ENCODE measurements at places on chromosomes 3 and 15. TPM values are rescaled to one million over a fixed set of nuclear protein-coding genes. Genes with fewer than 3 reads are reported as not detected.

Gene QTRT2
- total RNA-seq: 78.1 TPM

Gene CSPG4
- total RNA-seq: 2.0 TPM

Gene CEP70
- total RNA-seq: 31.1 TPM

Gene EPHB3
- total RNA-seq: 1.0 TPM

Gene TUSC7
- total RNA-seq: not detected

Gene GPR176
- 132 TPM for total RNA-seq

Gene CHRFAM7A
- total RNA-seq: 4.3 TPM

DNA sequence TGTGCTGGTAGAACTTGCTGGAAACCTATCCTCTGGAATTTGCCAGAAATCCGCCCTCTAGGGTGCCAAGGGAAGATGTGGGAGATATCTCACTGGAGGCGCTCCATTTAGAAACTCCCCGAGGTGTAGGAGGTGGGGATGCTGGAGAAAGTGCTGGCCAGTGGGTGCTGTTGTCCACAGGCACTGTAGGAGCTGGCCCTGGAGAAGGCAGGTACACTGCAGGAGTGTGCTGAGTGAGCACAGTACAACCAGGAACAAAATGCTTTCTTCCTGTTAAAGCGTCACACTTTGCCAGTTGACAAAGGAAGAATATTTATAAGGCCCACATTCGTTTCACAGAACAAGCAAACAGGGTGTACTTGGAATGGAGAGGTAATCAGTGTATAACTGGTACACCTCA, 119.9 kb downstream of the CACNA1D start:
- DNase-seq: no peak

- no peak for DNase-seq
Observed at GRCh38 chr3:178680037-178680436, 143.8 kb downstream of the KCNMB2 start.

GRCh38 chr15:31222773-31223341, 103.8 kb upstream of the KLF13 start:
- DNase-seq: no peak

DNA sequence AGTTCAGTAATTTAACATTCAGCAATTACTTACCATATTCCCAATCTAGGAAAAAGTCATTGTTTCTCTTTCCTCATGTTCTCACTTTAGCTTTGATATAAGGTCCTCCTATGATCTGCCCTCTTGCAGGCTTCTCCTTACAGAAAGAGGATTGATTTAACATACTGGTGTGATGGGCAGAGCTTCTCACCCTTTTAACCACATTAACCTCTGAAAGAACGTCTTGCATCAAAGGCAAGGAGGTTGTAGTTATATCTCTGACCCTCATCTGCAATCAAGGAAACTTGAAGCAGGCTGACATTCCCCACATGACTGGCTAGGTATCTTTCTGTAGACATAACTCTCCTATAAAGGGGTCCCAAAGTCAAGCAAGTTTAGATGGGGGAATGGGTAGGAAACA, 39.5 kb downstream of the BTLA start:
- DNase-seq: no peak

DNA sequence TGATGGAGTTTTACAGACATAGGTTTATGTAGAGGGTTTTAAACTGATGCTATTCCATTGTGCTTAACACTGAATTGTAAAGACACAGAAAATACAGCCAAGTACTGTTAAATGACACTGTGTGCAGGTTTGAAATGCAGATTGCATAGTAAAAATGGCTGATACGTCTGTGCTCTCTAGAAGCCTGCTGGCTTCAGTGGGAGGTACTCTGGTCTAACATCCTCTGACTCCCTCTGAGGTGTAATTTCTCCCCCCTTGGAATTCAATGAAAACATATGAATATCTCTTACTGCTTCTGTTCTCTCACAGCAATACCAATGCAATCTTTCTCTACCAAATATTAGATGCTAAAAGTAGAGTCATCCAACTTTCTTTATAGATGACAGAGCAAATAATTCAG, 176.6 kb downstream of the SLC9A9 start:
- no peak for DNase-seq

GRCh38 chr3:67090474-67090873, 92.4 kb downstream of the KBTBD8 start:
- DNase-seq: no peak

DNA sequence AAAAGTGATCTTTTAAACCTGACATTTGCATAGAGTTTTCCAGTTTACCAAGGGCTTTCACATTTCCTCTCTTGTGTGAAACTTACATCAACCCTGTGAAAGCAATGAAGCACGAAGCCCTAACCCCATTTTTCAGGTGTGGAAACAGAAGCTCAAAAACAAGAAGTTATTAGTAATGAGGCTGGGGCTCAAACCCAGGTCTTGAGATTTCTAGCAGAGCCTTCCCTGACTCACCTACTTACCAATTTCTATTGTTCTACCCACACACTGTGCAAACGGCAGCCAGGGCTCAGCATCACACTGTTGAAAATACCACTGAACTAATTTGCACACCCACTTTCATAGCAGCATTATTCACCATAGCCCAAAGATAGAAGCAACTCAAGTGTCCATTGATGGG, 117.8 kb upstream of the IGF1R start:
- no peak for DNase-seq

- DNase-seq: peak; percentile 54
Observed at GRCh38 chr15:70100474-70101341, 3.0 kb upstream of the TLE3 start.

DNA sequence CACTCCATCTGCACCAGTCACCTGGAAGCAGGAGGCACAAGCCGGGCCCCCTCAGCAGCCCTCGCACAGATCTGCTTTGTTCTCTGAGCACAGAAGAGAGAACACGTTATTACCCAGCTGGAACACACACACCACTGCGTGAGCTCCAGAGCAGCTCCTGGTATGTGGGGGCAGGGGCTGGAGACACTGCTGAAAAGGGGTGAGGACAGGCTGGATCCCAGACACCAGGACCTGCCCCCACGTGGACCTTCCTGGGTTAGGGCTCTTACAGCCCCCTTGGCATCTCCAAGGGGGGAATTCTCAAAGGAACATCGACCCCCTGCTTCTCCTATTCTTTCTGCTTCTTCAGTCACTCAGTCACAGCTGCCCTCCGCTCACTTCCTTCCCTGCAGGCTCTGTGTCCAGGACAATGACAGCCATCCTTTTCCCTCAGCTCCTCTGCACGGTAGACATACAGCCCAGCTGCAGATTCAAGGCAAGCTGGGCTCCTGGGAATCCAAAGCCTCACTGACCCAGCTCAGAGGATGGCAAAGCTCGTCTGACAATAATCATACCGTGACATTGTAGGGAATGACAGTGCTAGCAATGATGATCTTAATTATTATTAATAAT, 33.7 kb downstream of the PRR20G start:
- DNase-seq: no peak

DNA sequence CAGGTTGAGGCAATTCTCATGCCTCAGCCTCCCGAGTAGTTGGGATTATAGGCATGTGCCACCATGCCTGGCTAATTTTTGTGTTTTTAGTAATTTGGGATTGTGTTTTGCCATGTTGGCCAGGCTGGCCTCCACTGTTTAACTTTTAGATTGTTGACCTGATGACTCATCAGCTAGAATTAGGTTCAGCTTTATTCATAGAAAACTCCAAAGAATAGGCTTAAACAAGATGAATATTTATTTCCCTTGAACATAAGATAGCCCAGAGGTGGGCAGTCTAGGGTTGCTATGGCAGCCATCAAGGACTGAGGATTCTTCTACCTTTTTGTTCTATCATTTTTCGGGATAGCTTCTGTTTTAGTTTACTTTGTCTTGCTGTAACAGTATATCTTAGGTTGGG, 99.6 kb upstream of the SELENOK start:
- no peak for DNase-seq

- no peak for DNase-seq
Observed at GRCh38 chr3:46551615-46552014, 14.5 kb downstream of the LRRC2 start.

- no peak for DNase-seq
Observed at GRCh38 chr3:167773584-167773983, 38.1 kb downstream of the SERPINI1 start.

DNA sequence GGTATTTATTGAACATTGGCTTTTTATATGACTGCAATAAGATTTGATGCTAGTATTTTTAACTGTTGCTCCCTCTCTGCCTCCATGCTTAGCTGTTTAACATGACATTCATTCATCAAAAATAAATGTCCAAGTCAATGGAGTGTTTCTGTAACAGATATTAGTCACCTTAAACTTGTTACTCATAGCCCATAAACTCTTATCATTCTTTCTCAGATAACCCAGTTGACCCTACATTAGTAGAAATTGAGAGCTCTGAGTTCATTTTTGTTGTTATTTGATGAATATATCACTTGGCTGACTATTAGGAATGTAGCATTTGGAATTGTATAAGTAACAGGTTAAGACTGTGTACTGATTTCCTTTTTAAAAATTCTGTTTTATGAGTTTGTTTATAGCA, 201.1 kb downstream of the UBE2E2 start:
- DNase-seq: no peak

- DNase-seq: no peak
Observed at GRCh38 chr3:31978553-31978952, 2.5 kb downstream of the OSBPL10 start.

DNA sequence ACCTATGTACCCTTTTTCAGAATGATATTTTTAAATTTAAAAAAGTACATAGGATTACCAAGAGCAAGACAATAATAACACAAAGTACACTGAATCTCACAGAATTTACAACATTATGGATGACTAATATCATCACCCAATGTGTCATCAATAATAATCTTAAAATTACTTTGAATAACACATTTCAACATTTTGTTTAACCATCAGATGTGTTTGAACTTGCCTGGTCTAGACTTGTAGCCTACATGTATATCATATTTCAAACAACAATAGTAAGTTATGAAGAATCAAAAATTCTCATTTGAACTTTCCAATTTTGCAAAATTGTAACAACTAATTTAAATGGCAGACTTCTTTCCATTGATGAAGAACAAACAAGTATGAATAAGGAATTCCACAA, 15.1 kb downstream of the LRRC3B start:
- DNase-seq: no peak

- DNase-seq: no peak
Observed at GRCh38 chr3:99895703-99896441, 78.2 kb downstream of the CMSS1 start.

DNA sequence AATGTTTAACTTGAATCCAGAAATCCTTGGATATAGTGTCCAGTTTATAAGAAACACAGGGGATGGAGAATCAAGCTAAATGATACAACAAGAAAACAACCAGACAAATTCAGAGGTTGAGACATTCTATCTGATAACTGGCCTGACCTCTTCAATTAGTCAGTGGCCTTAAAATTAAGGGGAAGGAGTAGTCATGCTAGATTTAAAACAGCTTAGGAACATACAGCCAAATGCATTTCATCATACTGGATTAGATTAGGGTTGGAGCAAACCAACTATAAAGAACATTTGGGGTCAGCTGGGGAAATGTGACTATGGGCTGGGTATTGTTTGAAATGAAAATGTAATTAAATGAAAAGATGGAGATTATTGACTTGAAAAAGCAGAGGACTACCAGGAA, 53.3 kb downstream of the PPARG start:
- no peak for DNase-seq

DNA sequence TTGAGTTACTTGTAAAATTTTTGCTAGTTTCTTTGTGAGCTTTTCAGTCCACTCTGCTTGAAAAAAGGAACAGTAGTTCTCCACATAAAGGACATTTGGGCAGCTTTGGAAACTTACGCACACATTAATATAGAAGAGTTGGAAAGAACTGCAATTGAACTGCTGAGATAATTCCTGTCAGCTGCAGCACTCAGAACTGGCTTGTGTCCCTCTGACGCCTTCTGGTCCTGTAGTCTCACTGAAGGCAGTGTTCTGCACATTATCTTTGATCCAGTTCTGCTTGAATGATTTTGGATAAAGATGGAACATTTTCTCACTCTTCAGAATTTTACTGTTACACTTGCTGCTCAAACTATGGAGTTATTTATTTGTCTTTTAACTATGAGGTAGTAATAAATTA, 901.9 kb downstream of the OTOL1 start:
- DNase-seq: no peak

- no peak for DNase-seq
Observed at GRCh38 chr3:15659254-15659975, 57.9 kb downstream of the BTD start.

DNA sequence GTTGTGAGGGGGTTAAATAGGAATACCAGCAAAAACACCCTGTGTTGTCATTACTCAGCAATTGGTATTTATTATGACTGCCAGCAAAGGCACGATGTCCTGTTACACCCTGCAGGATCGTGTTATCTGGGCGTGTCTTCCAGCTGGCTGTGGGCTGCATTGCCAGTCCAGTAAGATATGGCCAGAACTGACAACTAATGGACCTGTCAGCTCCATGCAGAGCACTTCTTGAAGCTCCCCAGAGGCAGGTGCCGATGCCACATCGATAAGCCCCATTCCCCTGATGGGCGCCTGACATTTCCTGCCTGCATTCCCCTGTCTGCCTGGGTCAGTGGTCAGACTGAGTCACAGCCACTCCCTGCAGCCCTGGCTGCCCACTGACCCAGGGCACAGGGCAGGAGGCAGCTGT, 79.7 kb upstream of the RASGRF1 start:
- no peak for DNase-seq
